ENCODE measurements at places on chromosomes 6 and 20.
A peak's percentile ranks its signal among the peaks of the same experiment; 100 is the strongest.

DNA sequence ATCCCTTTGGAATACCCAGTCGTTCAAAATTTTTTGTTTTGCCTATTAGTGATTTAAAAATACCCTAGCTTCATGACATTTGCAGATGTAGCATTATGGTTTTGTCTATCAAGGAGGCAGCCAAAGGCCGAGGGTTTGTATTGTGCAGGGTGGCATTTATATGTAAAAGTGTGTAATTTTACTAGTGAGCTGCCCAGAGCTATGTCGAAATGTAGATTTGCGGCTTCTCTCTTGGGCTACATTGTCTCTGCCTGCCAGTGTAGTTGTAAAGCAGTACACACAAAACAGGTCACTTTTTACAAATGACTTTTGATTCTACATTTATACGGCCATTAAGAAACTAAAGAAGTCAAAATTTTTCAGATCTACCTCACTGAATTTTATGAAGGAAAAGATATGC lies 87.7 kb downstream of the TSHZ2 start:
- no peak for DNase-seq

GRCh38 chr6:37783856-37784584 lies 35.5 kb upstream of the ZFAND3 start:
- no peak for DNase-seq

DNA sequence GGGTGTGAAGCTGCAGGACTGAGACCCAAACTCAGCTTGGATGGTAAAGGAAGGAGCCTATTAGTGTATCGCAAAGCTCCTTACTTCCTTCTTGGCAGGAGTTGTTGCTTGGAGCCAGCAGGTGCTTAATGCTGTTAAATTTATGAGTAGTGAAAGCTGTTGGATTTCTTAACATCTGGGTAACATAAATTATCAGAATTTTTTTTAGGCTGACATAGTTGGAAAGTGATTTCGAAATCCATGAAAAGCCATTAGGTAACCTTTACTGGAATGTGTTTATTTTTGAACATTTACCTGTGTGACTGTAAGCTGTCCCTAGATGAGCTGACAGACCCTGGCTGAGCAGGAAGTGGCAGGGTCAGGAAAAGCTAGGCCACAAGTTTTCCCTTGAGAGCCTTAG lies 470.4 kb upstream of the SLC35B3 start:
- DNase-seq: no peak

- DNase-seq: peak; percentile 79
These were observed at the start of gene CDH22 for GRCh38 chr20:46308258-46309157. Gene CDH22, minus strand, starts transcription at chr20:46308498. Its CDS starts 57,204 bp downstream, at chr20:46251294.

- no peak for DNase-seq
These were observed 191.4 kb upstream of the ZFP64 start for GRCh38 chr20:52382933-52383332.

DNA sequence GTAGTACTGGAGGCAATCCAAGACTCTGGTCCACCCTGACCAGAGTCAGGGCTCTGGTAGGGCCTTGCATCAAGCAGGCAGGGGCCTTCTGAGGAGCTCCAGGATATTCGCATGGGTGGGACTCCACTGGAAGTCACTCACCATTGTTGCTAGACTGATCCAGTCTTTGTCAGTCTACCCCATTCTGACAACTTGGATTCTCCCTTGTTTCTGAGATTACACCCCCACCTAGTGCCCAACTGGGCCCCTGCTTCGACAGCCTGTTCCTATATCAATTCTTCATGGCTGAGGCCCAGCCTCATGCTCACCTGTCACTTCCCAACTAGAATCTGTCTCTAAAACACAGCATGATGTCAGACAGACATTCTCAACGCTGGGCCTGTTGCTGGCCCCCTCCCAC lies 5.2 kb downstream of the SLC35D3 start:
- DNase-seq: peak; percentile 48

All from HTR-8/SVneo (cell line).